ENCODE measurements at places on chromosomes 12 and 14.
A peak's percentile ranks its signal among the peaks of the same experiment; 100 is the strongest.

DNA sequence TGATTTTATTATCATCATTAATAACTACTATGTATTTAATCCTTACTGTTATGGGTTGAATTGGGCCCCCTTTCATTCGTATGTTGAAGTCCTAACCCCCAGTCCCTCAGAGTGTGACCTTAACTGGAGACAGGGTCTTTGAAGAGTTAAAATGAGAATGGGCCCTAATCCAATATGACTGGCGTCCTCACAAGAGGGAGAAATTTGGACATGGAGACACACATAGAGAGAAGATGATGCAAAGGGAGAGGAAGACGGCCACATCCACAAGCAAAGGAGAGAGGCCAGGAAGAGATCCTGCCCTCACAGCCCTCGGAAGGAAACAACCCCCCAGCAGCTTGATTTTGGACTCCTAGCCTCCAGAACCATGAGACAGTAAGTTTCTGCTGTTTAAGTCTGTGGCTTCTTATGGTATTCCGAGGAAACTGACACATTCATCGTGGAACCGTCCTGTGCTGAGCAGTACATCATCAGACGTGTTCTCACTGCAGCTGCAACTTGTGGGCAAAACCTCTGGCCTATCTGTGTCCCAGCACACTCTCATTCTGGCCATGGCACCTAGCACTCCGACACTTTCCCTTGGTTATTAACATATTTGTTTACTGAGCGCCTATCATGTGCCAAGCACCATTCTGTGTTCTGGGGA, 127.6 kb downstream of the SLC38A6 start:
- DNase-seq, result no peak

DNA sequence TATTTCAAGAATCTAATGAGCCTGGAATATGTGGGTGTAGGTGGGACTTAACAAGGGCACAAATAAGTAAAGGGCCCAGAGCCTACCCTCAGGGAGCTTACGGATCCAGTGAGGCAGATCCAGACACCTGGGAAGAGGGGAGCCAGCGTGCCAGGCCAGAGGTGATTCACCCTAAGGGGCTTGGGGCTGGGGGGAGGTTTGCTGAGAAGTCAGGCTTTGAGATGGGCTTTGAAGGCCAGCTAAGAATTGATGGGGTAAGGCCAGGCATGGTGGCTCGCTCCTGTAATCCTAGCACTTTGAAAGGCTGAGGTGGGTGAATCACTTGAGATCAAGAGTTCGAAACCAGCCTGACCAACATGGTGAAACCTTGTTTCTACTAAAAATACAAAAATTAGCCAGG, 695 bp upstream of the MMP19 start:
- DNase-seq, result no peak

- DNase-seq, result peak; percentile 20
Observed at GRCh38 chr14:93712838-93713724, 75.2 kb downstream of the PRIMA1 start.

- DNase-seq, result no peak
Observed at GRCh38 chr12:107320033-107320928, 226.9 kb upstream of the CRY1 start.

GRCh38 chr14:52175982-52176502, 91.5 kb upstream of the PTGDR start:
- no peak for DNase-seq

GRCh38 chr12:47356129-47356700, 276.5 kb upstream of the AMIGO2 start:
- no peak for DNase-seq

- DNase-seq, result no peak
Observed at GRCh38 chr14:93946104-93946503, 19.0 kb downstream of the FAM181A start.

DNA sequence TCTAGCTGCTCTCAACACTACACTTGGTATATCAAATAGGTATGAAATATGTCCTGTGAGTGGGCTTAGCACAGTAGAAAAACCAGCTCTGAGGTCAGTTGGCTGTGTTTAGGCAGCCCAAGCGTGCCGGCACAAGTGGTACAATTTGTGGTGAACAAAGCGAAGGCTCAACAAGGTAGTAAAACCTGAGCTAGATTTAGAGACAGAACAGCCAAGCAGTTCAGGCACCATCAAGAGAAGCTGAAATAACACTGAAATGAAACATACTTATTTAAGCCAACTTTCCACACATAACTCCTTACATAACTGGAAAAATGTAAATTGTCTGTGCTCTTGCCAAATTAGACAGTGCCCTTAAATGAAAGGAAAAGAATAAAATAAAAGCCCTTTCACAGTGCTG, 596.8 kb upstream of the FBXO33 start:
- no peak for DNase-seq

DNA sequence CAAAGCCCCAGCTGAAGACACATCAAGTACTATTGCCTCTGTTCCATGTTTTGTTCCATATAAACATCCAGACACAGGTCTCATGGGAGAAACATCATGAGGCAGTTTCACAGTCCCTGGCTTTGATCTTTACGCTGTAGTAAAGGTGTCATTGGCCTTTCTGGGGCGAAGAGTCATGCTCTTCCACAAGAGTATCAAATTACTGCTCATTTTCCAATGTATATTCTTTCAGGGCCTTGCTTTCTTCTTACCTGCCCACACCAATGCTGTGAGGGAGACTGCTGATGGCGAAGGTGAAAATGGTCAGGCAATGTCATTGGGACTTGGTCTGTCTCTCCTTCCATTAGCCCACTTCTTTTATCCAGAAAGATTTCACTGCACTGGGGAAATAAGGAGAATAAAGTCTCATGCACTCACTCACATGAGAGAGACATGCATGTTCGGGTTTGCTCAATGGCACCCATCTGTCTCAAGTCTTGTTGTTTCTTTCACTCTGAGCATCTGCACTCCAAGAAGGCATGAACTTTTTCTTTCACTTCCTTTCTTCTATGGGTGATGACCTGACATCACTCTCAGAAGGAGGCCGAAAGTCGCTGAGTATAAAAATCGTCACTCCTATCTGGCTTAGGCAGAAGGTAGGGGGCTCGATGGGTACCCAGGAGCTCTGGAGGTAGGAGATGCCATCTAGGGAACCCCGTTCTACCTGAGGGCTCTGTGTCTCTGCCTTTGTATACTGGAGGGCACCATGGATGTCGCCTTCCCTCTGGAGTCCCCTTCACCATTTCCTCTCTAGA, 1.3 kb upstream of the JDP2 start:
- DNase-seq, result no peak

DNA sequence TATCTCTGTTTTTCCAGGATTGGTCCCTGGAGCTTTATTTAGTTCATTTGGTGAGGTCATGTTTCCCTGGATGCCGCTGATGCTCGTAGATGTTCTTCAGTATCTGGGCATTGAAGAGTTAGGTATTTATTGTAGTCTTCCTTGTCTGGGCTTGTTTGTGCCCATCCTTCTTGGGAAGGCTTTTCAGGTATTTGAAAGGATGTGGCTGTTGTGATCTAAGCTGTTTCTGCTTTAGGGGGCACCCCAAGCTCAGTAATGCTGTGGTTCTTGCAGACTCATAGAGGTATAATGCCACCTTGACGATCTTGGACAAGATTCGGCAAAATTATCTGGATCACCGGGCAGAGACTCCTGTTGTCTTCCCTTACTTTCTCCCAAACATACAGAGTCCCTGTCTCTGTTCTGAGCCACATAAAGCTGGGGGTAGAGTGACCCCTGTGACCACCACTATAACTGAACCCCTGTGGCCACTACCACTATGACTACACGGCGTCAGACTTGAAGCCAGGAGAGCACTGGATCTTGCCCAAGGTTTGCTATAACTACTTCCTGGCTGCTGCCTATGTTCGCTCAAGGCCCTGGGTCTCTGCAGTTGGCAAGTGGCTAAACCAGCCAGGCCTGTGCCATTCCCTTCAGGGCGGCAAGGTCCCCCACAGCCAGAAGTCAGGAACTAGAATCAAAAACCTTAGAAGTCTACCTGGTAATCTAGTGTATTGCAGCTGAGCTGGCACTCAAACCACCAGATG, 40.9 kb downstream of the FGD4 start:
- DNase-seq, result no peak

- no peak for DNase-seq
Observed at GRCh38 chr12:51888316-51889215, 663 bp downstream of the ANKRD33 start.

GRCh38 chr14:36479344-36479743, 40.7 kb downstream of the NKX2-1 start:
- DNase-seq, result no peak

GRCh38 chr14:35355981-35356841, 48.3 kb downstream of the NFKBIA start:
- no peak for DNase-seq

- DNase-seq, result no peak
Observed at GRCh38 chr12:14260011-14260993, 105.2 kb upstream of the ATF7IP start.

DNA sequence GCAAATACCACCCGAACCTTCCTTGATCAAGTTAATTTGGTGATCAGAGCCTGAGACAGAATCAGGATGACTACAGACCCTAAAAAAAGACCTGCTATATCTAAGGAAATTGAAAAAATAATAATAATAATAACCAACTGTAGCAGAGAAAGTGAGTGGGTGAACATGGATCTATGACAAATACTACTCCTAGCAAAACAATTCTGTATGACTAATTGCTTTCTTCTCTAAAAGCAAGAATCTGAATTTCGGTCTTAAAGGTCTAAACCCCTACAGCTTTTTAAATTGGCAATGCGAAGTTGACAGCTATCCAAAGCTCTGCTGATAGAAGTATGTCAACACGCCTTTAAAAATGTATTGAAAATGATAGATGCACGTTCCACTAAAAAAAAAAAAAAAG, 102.2 kb downstream of the PRKAB1 start:
- no peak for DNase-seq

DNA sequence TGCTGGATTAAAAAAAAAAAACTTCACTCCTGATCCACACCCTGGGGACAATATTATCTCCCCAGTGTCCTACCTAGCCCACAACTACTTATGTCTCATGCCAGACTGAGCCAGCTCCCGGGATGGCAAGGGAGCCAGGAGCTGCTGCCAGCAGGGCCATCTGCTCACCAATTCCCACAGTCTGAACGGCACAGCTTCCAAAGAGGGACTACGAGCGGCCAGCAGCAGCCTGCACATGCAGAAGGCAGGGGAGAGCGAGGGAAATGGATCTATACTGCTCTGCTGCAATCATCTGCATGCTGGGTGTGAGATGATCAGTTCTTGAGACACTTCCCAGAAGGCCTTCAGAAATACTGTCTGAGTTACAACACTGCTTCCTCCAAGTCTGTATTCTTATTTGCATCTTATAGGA, 11.1 kb downstream of the SSH1 start:
- no peak for DNase-seq

DNA sequence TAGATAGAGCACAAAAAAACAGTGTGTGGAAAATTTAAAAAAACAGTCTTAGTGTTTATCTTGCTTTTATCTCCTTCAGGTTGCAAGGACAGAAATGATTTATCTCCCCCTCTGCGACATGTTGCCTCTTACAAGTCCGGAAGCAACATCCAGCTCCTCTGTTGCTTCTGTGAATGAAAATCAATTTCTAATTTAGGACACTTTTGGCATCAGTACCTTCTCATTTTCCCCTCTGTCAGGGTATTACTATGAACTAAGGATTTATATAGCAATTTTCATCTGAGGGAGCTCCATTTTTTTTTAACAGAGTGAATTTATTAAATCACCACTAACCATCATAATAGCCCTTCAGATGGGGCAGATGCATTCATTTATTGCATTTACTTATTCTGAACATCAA, 116.6 kb upstream of the PLXNC1 start:
- DNase-seq, result no peak

DNA sequence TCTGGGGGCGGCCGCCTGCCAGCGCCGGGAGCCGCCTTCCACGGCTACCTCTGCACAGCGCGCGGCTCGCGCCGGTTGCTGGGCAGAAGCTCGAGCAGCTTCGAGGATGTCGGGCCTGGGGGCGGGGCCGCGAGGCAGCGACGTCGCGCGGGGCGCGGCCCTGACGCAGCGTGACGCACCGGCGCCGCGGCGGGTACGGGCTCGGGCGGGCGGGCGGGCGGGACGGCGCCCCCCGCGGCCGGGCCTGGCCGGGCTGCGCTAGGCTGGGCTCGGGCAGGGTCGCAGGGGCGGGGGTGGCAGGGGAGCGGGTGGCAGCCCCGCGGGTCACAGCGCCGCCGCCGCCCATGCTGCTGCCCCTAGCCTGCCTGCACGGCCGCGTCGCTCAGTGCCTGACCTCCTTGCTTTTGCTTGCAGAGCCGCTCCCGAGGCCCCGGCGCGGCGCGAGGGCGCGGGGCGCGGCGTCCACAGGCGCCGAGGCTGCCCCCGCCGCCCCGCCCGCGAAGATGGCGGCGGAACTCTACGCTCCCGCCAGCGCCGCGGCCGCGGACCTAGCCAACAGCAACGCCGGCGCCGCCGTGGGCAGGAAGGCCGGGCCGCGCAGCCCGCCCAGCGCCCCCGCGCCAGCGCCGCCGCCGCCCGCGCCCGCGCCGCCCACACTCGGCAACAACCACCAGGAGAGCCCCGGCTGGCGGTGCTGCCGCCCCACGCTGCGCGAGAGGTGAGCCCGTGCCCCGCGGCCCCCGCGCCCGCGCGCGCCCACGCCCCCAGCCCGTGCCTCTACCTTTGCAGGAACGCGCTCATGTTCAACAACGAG, at the start of gene BTBD6:
TSS of gene BTBD6 (plus strand) at position 166 of the 814 bp plus-strand sequence. CDS start at position 345, 179 bp downstream.
- DNase-seq, result peak; percentile 1

- no peak for DNase-seq
Observed at GRCh38 chr12:119728444-119728745, 60.5 kb downstream of the PRKAB1 start.

DNA sequence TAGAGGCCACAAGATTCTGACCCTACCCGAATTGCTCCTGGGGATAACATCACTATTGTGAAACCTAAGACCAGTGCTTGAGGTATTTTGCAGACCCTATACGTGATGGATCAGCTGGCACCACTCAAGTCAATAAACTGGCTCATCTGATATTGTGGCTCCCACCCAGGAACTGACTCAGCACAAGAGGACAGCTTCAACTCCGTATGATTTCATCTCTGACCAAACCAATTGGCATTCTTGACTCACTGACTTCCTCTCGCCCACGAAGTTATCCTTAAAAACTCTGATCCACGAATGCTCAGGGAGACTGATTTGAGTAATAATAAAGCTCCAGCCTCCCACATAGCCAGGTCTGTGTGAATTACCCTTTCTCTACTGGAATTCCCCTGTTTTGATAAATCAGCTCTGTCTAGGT, 1036.1 kb upstream of the TMEM132C start:
- no peak for DNase-seq

- DNase-seq, result no peak
Observed at GRCh38 chr14:51053157-51053556, 41.7 kb downstream of the TRIM9 start.

DNA sequence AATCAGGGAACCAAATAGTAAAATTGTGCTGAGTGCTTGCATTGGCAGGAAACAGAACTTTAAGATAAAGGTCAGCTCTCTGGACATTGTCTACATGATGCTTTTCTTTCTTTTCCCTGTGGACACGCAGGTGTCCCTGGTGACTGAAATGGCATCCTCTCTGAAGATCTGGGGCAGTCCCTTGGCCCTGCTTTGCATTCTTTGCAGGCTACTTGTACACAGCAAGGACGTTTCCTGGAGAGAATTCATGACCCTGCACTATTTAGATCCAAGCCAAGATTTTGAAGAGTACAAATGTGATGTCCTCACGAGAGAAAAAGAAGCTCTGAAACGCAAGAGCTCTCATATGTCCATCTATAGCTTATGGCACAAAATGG, 11.3 kb upstream of the EDDM3A start:
- DNase-seq, result no peak
